ENCODE measurements at places on chromosomes 2 and 18.

- DNase-seq, result no peak
Observed at GRCh38 chr2:158835431-158835830, 40.3 kb downstream of the DAPL1 start.

- peak; percentile 47 for DNase-seq
Observed at GRCh38 chr2:85888020-85888683, 638 bp downstream of the ST3GAL5 start.

GRCh38 chr18:45690975-45691815, 32.8 kb upstream of the SLC14A1 start:
- DNase-seq, result peak; percentile 58

DNA sequence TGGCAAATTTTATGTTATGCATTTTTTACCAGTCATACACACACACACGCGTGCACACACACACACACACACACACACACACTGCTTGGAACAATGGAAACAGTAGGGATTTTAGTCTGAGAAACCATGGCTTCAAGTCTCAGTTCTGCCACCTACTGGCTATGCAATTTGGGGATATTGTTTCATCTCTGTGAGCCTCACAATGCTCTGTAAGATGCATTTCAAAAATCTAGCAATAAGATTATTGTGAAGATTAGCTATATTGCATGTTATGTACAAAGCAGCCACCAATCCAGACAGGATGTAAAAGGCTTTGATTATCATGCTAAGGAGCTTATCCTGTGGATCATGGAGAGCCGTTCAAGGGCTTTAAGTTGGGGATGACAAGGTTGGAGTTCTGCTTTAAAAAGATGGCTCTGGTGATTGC, 401.4 kb downstream of the NBAS start:
- DNase-seq, result no peak

DNA sequence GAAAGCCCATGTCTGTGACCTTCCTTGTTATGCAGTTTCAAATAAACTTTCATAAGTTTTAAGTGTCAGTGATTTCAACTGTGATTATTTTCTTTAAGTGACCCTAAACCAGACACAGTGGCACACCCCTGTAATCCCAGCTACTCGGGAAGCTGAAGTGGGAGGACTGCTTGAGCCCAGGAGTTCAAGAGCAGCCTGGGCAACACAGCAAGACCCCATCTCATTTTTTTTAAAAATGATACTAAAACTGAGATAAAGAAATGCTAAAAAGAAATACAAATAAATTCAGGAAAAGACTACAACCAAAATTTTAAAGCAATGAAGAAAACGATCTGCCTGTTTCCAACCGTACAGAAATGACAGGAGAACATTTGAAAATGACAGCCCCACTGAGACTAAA, 54.2 kb downstream of the ROCK2 start:
- DNase-seq, result no peak

- no peak for DNase-seq
Observed at GRCh38 chr18:24810561-24811305, 350.3 kb downstream of the HRH4 start.

- no peak for DNase-seq
Observed at GRCh38 chr2:119236796-119237195, 13.2 kb downstream of the STEAP3 start.

GRCh38 chr2:19195661-19196060, 162.8 kb downstream of the OSR1 start:
- no peak for DNase-seq

DNA sequence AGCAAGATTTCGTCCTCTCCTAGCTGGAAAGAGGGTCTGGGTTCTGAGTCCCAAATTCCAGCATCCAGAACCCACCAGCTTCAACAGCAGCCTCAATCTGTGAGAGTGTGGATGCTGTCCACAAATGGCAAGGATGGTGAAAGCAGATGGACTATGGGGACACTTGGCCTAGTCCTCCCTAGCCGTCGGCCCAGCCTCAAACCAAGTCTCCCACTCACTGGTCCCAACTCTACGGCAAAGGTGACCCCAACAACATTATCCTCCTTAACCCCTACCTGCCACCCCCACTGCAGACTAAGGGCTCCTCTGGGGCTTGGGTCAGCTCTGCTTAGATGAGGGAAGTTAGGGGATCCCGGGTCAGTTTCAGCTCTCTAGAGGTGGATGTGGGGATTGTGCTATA, 57.3 kb downstream of the TNS1 start:
- DNase-seq, result no peak

GRCh38 chr2:74095632-74096031, 52.1 kb downstream of the BOLA3 start:
- no peak for DNase-seq

DNA sequence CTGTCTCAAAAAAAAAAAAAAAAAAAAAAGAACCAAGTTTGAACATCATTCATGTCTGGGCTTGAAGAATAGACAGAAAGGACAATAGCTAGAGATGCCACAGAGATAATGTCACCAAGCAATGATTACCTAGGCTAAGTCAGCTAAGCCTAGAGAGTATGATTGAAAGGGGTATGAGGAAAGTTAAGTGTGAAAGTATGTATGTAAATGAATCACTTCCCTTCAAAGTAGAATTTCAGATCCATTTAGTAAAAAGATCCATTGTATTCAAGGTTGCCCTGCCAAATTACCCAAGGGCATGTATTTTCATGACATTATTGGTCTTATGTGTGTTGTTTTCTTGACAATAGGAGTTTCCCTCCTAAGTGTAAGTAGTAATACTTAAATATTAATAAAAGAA, 34.1 kb upstream of the SLC39A10 start:
- DNase-seq, result no peak

DNA sequence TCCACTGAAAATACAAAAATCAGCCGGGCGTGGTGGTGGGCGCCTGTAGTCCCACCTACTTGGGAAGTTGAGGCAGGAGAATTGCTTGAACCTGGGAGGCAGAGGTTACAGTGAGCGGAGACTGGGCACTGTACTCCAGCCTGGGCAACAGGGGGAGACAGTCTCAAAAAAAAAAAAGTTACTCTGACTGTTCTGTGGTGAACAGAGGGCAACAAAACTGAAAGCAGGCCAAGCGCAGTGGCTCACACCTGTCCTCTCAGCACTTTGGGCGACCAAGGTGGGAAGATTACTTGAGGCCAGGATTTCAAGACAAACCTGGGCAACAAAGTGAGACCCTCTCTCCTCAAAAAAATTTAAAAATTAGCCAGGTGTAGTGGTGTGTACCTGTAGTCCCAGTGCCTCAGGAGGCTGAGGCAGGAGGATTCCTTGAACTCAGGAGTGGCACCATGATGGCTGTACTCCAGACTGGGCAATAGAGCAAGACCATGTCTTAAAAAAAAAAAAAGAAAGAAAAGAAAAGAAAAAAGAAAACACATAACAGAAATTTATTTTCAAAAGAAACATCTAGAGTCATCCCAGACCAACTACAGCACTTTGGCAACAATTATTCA, 13.6 kb upstream of the RTN4 start:
- no peak for DNase-seq

- DNase-seq, result no peak
Observed at GRCh38 chr2:199273042-199273511, 184.7 kb downstream of the SATB2 start.

GRCh38 chr2:160984426-160985077, 175.7 kb upstream of the TANK start:
- no peak for DNase-seq

GRCh38 chr2:217163987-217164386, 304.1 kb upstream of the TNP1 start:
- no peak for DNase-seq

DNA sequence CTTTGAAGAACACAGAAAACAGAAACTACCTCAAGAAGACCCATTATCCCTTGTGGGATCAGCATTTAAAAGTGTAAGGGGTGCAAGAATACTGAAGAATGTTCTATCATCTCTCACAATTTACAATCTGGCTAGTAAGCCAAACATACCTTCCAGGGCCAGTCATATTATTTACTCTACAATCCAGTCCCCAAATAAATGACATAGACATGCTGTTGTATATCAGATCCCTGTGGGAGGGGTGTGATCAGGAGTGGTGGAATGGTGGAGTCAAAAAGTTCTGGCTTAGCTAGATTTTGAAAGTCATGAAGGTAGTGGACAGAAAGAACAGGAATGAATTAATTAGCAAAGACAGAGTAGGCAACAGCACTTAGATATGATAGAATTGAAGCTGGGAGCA, 1.8 kb upstream of the ITPRID2 start:
- DNase-seq, result no peak

DNA sequence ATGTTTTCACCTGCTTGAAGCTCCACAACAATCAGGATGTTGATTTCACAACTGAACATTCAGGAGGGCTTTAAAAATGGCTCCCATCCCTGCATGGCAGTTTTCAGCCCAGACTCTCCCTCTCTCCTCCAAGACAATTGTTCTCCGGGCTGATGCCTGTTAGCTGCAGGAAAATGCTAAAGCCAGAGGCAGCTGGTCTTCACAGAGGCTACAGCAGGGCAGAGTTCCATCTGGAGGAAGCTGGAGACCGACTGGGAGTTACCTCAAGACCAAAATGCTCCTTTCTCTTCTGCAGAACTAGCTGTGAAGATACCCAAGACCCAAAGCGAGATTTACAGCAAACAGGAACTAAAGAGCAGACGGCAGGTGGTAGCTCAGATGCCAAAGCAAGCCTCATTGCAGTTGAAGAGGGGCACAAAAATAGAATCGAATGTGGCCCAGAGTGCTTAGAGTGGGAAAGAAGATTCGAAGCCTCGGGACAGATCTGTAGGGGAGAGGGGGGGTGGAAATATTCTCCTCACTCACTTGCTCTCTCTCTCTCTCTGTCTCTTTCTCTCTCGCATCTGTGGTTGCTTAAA, 423.6 kb downstream of the ZNF521 start:
- no peak for DNase-seq

- DNase-seq, result no peak
Observed at GRCh38 chr2:120828066-120828465, 92.4 kb downstream of the GLI2 start.

DNA sequence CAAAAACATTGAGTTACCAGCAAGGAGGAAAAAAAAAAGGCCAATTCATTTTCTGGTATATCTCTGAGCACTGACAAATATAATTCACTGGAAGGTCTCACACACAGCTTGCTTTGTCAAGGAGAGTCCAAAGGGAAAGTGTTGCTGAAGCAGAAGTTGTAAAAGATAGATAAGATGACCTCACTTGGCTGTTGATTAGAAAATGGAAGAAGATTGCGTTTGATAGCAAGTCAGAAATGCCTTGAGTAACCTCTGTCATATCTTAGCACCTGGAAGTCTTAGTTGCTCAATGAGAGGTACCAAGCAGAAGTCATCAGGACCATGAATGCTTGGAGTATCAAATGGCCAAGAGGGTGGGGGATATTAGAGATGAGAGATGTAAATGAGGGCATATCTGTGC, 105.2 kb downstream of the FSHR start:
- DNase-seq, result no peak

GRCh38 chr2:43519643-43520221, 76.1 kb downstream of the THADA start:
- DNase-seq, result no peak

DNA sequence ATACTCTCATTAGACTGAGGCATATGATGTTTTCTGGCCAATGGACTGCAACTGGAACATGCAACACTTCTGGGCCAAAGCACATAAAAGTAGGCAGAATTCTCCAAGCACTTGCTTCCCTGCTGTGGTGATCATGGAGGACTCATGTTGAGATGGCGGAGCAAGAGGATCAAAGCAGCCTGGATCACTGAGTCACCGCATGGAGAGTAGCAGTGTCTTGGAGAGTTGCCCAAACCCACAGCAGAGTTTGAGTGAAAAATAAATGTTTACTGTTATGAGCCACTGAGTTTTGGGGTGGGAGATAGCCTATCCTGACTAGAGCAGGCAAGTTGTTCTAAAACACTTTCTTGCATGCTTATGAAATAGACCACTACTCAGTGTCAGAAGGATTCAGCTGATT, 359.5 kb downstream of the ZNF521 start:
- no peak for DNase-seq

- DNase-seq, result no peak
Observed at GRCh38 chr18:69730664-69731063, 217.0 kb downstream of the CD226 start.

DNA sequence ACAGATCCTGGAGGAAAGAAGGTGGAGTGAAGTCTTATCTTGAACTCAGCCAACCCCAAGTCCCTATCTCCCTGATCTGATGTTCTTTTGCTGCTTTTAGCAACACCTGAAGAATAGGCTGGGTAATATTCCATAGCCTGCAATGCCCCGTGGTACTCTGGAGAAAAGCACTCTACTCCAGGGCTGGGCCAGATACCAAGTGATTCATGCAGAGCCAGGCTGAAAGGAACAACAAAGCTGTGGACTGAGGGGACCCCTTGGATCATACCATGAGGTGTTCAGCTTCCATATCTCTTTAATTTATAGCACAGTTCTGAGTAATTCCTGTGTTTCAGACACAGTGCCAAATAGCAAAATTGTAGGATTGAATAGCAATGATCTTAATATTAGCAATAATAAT, 130.6 kb downstream of the NXPH2 start:
- no peak for DNase-seq

DNA sequence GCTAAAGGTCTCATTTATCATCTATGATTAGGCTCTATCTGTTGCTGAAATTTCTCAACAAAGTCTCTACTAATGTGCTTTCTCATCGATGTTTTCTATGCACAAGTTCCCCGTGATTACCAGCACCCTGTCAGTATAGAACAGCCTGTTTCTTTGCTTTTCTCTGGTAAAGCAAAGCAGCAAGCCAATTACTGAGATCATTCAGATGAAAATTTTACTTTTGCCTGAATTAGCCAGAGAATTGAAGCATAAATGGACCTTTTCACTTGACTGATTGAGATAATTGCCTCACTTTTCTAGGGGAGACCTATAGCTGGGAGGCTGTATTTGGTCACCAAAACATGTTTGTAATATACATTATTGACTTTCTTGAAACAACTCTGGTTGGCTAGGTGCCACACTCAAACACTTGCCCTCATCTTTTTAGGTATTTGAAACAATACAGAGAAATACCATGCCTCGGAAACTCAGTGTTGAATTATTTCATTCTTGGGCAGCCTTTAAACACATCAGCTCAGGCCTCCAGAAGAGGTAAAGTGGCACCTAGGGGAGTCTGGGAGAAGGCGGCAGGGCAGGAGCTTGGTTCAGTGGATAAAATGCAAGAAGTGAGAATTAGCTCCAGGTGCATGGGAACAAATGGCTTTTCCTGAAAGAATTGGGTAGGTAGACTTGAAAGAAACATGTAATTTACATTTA, 96.2 kb downstream of the GALNT3 start:
- no peak for DNase-seq

GRCh38 chr2:60873381-60873780, 8.0 kb upstream of the REL start:
- no peak for DNase-seq

DNA sequence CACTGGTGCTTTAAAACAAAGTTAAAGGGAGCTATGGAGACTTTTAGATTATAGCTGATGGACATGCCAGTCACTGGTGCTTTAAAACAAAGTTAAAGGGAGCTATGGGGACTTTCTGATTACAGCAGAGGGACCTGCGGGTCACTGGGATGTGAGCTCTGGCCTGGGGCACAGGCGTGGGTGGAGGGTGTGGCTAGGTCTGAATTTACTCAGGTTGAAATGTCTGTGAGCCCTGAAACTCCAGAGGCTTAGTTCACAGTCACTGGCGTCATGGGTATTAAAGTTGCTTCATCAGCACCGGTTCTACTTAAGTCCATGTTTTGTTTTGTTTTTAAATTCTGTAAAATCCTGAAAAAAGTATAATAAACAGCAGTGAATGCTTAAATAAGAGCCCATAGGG, 49.0 kb upstream of the TMEM18 start:
- DNase-seq, result no peak

GRCh38 chr2:27920148-27920885, 29.8 kb downstream of the BABAM2 start:
- DNase-seq, result no peak

All from T-cell (primary cell).